ENCODE measurements at places on chromosomes 3 and 15. TPM values are rescaled to one million over a fixed set of nuclear protein-coding genes. Genes with fewer than 3 reads are reported as not detected.
A peak's percentile ranks its signal among the peaks of the same experiment; 100 is the strongest.

The VPS18 gene
- 10.8 TPM for polyA plus RNA-seq

DNA sequence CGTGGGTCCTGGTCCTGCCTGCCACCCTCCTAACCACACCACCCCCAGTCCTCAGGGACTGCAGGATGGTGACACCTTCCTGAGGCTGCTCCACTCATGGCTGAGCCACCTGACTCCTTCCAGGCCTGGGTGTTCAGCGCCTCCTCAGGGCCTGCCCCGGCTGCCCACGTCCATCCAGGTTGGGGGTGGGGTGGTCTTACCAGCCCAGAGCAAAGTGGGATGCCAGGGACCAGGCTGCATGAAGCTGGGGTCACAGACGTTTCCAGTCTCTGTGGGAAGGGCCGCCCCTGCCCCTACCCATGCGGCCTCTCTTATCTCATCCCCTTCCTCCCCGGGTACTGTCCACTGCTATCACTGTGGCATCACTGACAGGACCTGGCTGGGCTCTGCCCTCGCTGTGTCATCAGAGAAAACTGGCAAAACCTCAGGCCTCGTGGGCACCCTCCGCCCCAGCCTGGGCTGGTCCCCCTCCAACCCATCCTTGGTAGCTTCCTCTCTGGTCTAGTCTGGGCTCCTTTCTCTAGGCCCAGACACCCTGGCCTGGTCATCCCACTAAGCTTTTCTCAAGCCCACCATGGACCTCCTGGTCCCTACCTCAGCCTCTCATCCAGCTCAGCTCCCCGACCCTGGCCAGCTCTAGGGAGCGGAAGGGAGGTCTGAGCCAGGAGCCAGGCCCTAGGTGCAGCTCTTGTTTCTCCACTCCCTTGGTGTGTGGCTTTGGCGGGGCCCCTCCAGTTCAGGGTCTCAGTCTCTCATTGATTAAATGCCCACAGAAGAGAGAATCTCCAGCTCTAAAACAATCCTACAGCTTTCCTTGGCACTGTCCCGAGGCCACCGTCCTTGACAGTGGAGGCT, 32.9 kb downstream of the WNT7A start:
- H3K4me1 ChIP-seq, result no peaks in the 10 kb centered on the region
- H3K4me3 ChIP-seq, result no peak overlapping the region
- no peak overlapping the region for H3K27ac ChIP-seq
- no peak for DNase-seq
- H3K27me3 ChIP-seq, result peaks cover 12% of the 10 kb centered on the region
- no peaks in the 10 kb centered on the region for H3K36me3 ChIP-seq

- no peak overlapping the region for H3K27ac ChIP-seq
- no peaks in the 10 kb centered on the region for H3K27me3 ChIP-seq
- DNase-seq, result no peak
- no peak overlapping the region for H3K4me3 ChIP-seq
Observed at GRCh38 chr15:96565266-96565665, 234.8 kb downstream of the NR2F2 start.

- DNase-seq, result no peak
- peak overlapping the region; percentile 62 for H3K27ac ChIP-seq
- H3K36me3 ChIP-seq, result peaks cover 74% of the 10 kb centered on the region
Observed at GRCh38 chr3:12935023-12935860, 93.9 kb upstream of the RPL32 start.

GRCh38 chr3:186166491-186167288, 57.8 kb upstream of the ETV5 start:
- H3K4me3 ChIP-seq, result no peak overlapping the region
- no peaks in the 10 kb centered on the region for H3K27me3 ChIP-seq
- H3K27ac ChIP-seq, result no peak overlapping the region
